Kidney glomerular epithelial cell (primary cell): ENCODE measurements at places on chromosomes 3 and 15.

GRCh38 chr3:183094711-183095110, 4.6 kb downstream of the MCCC1 start:
- DNase-seq: no peak

- no peak for DNase-seq
Measured at GRCh38 chr15:45821390-45821789, 186.6 kb downstream of the SQOR start.

GRCh38 chr3:129211772-129212171, 28.1 kb upstream of the CNBP start:
- DNase-seq: peak; percentile 90

DNA sequence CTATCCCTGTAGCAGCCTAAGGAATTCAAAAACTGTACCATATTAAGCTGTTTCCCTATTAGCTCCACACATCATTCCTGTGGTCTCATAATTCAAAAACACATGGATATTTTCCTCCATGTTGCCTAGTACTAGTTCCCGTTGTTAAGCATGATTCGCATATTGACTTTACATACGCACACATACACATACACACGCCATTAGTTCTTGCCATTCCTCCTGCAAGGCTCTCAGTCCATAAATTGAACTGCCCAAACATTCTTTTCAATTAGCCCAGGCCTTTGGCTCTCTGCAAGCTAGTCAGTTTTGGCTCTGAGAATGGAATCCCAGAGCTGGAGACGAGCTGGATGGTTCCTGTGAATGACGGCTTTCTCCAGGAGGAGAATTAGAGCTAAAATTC, 57.2 kb upstream of the RAD18 start:
- DNase-seq: no peak

DNA sequence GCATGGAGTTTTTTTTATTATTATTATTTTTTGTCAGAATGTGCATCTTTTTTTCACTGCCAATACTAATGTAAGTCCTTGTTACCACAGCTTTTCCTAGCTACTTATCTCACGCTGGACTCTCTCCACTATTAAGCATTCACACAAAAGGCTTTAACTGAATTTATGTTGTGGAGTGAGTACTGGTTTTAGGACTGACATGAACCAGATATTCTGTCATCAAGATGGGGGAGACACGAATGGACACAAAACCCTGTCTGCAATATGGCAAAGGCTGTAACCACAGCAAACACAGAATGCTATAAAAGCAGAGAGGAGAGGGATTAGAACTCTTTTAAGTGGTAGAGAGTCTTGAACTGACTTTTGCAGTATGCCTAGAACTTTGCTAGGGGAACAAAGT, 592.2 kb upstream of the TBL1XR1 start:
- no peak for DNase-seq

- no peak for DNase-seq
Measured at GRCh38 chr3:190130037-190130436, 9.3 kb upstream of the P3H2 start.

- DNase-seq: peak; percentile 44
Measured at GRCh38 chr3:24773798-24774197, 279.1 kb upstream of the THRB start.

- DNase-seq: no peak
Measured at GRCh38 chr15:73620078-73620477, 13.1 kb downstream of the NPTN start.

- peak; percentile 94 for DNase-seq
Measured at GRCh38 chr3:171306631-171307030, 153.6 kb downstream of the TNIK start.

DNA sequence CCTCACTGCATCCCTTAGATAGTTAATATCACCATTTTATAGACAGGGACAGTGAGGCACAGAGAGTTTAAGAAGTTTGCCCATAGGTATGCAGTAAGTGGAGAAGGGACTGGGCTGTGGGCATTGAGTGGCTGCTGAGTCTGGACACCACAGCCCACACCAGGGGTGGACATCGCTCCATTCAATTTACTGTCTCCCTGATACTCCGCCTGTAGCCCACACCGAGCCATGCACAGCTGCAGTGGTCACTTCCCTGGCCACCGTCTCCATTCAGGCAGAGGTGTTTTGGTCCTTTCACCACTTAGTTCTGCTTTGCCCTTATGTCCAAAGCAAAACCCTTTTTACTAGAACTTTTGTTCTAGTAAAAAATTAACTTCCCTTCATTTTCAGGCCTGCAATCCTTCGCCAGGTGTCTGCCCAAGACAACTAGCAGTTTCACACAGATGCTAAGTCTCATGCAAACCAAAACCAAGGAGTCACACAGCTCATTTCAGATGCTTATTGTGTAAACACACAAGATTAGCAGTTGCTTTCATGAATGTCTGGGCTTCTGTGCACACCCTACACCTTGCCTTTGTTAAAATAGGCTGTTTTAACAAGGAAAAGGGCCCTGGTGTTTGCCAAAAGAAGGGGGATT, 30.1 kb downstream of the ZNF35 start:
- no peak for DNase-seq

- DNase-seq: no peak
Measured at GRCh38 chr15:100869151-100869999, 10.3 kb upstream of the ALDH1A3 start.

GRCh38 chr15:69910514-69910913, 187.2 kb downstream of the TLE3 start:
- no peak for DNase-seq

DNA sequence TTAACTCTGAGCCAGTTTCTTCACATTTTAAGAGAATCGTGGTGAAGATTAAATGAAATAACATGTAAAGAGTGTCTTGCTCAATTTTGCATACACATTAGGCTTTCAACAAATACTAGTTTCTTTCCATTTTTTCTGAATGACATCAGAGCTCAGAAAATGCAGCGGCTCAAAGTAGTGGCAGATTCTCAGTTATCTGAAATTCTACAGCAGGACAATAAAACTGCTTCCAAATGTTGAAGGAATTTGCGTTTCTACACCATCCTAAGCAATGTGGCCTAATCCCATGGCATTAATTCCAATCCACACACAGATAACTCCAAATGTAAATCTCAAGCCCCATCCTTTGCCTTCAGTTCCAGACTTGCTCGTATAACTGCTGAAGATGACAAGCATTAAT, 115.8 kb downstream of the PLCH1 start:
- no peak for DNase-seq

DNA sequence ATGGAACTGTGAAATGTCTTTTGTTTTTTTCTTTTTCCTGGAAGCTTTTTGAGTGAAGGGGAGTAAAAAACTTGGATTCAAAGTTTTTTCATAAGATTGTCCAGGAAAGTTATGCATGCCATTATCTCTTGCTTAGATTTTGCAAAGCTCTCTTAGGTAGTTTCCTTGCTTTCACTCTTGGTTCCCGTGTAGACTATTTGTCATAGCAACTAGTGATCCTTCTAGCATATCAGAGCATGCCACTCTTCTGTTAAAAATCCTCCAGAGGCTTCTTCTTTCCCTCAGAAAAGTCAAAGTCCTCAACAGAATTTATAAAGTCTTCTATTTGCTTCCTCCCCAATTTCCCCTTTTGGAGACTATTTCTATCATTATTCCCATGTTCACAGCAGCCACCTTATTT, 21.1 kb downstream of the GTF2E1 start:
- no peak for DNase-seq

DNA sequence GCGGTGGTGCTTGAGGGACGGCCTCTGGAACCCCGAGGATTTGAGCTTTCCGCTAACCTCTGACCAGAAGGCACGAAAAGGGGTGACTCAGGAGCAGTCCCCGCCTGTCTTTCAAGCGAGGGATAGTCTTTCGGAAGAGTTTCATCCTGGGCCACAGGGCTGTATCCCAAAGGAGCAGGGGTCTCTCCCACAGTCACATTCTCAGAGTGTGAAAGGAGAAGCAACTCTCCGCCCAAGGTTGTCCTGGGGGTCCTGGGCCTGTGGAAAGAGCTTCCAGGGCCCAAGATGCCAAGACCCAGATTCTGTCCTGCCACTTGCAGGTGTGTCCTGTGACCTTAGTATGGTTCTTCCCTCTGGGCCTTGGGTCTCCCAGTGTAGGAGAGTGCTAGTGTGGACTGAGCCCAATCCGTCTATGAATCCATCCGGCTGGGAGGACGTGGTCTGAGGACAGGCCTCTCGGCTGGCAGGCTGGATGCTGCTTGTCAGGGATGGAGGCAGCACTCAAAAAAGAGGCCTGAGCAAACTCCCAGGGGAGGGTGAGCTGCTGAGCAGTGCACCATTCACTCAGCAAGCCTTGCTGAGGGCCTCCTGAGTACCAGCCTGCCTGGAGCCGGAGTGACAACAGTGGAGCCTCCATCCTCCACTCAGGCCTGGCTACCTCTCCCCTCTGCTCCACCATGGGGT, 1.6 kb upstream of the DUSP7 start:
- DNase-seq: no peak

DNA sequence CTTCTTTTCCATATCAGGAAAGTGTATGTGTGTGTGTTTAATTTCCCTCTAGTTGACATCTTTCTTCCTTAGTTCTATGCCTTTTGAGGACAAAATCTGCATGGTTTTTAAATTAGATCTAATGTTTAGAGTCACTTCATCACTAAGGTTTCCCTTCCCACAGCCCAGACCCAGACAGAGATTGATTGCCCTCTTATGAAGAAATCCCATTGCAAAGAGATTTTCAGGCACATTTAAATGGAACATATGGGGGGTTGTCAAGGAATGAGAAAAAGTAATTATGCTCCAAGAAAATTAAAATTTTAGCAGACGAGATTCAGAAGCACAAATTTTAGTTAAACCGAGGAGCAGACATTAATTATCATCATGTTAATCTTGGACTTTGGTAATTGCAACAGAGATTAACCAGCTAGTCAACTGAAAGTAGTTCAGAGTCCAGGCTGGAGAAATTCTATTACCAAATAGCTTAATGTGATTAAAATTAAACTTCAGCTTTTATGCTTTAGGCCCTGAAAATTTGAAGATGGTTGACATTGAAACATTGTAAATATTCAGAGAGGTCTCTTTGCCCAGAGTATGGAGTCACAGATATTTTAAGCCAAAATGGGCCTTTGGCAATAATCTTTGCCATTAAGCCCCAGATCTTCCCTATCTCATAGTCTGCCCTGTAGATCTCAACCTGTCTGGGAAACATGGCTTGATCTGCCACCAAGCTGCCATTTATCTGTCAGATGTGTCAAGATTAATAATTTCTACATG, 143.4 kb downstream of the TMEM108 start:
- DNase-seq: no peak

- no peak for DNase-seq
Measured at GRCh38 chr15:40244961-40245523, 6.2 kb downstream of the PAK6 start.

DNA sequence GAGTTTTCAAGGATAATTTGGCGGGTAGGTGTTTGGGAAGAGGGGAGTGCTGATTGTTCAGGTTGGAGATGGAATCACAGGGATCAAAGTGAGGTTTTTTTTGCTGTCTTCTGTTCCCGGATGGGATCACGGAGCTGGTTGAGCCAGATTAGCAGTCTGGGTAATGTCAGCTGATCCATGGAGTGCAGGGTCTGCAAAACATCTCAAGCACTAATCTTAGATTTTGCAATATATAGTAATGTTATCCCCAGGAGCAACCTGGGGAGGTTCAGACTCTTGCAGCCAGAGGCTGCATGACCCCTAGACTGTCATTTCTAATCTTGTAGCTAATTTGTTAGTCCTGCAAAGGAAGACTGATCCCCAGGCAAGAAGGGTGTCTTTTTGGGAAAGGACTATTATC, 354.1 kb upstream of the SGO1 start:
- DNase-seq: no peak
